ENCODE measurements at places on chromosomes 7 and 10. TPM values are rescaled to one million over a fixed set of nuclear protein-coding genes. Genes with fewer than 3 reads are reported as not detected.

GRCh38 chr10:127757033-127757432 lies 20.0 kb downstream of the FOXI2 start:
- H3K36me3 ChIP-seq, result no peaks in the 10 kb centered on the region
- no peak overlapping the region for H3K27ac ChIP-seq
- no peak for DNase-seq
- H3K4me1 ChIP-seq, result no peaks in the 10 kb centered on the region
- no peak overlapping the region for H3K4me3 ChIP-seq

CREB5 gene
- 6.4 TPM for total RNA-seq

MRLN gene
- total RNA-seq, result not detected

DNA sequence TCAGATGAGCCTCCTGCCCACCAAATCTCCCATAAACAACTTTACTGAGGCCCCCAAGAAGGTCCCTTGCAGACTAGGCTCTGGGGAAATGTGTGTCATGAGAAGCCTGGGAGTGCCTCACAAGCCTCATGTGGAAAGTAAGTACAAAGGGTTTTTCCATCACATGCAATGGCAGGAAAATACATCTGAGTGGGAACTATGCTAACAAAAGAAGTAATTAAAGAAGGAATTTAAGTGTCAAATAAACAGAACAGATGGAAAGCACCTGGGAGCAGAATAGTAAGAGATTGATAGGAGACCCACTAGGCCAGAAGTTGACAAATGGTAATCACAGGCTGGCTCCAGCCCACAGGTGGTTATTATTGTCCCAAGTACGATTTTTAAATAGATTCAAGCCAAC lies 20.5 kb downstream of the GSAP start:
- no peak for DNase-seq
- peaks cover 2% of the 10 kb centered on the region for H3K27me3 ChIP-seq
- no peak overlapping the region for H3K4me3 ChIP-seq
- H3K36me3 ChIP-seq, result no peaks in the 10 kb centered on the region

DNA sequence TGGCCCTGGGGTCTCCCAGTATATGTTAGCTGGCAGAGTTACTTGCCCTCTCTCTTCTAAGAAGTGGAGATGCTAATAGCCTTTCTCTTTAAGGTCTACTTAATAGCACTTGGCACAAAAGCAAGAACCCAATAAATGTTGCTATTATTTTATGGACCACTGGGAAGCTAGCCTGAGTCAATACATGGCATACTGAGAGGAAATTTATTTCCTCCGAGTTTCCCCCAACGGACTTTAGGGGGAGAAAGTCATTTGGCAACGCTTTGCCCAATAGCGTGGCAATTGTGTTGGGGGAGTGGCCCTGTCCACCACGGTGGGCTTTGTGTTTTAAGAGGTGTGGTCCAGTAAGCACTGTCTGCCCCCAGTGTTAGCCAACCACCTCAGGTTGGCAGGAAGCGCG lies 87.4 kb upstream of the SMNDC1 start:
- no peaks in the 10 kb centered on the region for H3K36me3 ChIP-seq
- H3K27me3 ChIP-seq, result peaks cover 2% of the 10 kb centered on the region
- DNase-seq, result no peak
- no peak overlapping the region for H3K4me3 ChIP-seq
- H3K4me1 ChIP-seq, result no peaks in the 10 kb centered on the region

TFR2 gene
- 121 TPM for total RNA-seq

DNA sequence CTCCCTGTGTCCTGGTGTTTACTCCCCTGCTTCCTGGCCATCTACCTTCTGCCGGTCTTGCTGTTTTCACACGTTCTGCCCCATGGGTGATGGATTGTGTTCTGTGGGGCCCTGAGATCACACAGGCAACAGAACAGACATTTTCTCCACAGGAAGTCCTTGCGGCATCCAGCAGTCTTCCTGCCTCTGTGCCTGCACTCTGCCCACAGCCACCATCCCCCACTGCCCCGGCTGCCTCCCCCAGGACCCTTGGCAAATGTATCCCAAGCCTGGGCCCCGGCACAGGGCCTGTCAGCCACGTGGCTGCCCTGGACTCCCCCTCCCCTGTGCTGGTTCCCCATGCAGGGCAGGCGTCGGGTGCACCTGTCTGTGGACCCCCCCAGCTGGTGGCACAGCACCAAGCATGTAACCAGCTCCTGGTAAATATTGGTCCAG lies 184.2 kb downstream of the WDR37 start:
- no peak overlapping the region for H3K4me3 ChIP-seq
- DNase-seq, result no peak
- peaks cover 9% of the 10 kb centered on the region for H3K4me1 ChIP-seq

- DNase-seq, result no peak
- H3K27me3 ChIP-seq, result no peaks in the 10 kb centered on the region
- no peak overlapping the region for H3K27ac ChIP-seq
- H3K36me3 ChIP-seq, result no peaks in the 10 kb centered on the region
- H3K4me1 ChIP-seq, result no peaks in the 10 kb centered on the region
These were observed 142.2 kb downstream of the ATXN7L1 start for GRCh38 chr7:105734233-105734632.

DNA sequence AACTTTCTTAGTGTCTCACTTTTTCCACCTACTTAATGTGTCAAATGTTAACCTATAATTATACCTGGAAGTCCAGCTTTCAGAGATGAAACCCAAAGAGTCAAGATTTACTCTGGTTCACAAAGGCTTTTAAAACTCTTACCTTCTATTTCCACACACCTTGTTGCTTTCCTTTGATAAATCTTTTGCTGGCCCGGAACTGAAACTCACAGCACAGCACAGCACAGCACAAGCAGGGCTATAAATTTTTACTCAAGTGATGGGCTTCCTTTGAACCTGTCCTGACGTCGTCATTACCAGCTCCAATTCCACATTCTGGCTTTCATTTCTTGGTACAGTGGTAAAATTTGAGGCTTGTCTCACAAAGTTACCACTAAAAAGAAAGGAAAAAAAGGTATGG lies 861.0 kb downstream of the SORCS3 start:
- no peak overlapping the region for H3K4me3 ChIP-seq
- H3K27ac ChIP-seq, result no peak overlapping the region
- H3K4me1 ChIP-seq, result no peaks in the 10 kb centered on the region
- H3K27me3 ChIP-seq, result no peaks in the 10 kb centered on the region

Data from K562 (cell line).